Lower leg skin (tissue), 4 donors: ENCODE measurements at places on chromosomes 16 and 17. TPM values are rescaled to one million over a fixed set of nuclear protein-coding genes. Genes with fewer than 3 reads are reported as not detected.
A peak's percentile ranks its signal among the peaks of the same experiment; 100 is the strongest.

The HSD17B2 gene
- total RNA-seq, result 5.2 TPM

- no peak for DNase-seq
Observed at GRCh38 chr17:50816771-50817751, 18.3 kb upstream of the WFIKKN2 start.

The NPIPB6 gene
- total RNA-seq, result 10.2 TPM

GRCh38 chr16:11231367-11231970 lies 24.5 kb downstream of the SOCS1 start:
- no peak for DNase-seq

The KRT31 gene
- 20.1 TPM for total RNA-seq

GRCh38 chr16:29708917-29709600 lies 30.1 kb downstream of the QPRT start:
- DNase-seq, result no peak

GRCh38 chr17:42248351-42249179 lies 27.6 kb downstream of the STAT5B start:
- DNase-seq, result peak; percentile 89

DNA sequence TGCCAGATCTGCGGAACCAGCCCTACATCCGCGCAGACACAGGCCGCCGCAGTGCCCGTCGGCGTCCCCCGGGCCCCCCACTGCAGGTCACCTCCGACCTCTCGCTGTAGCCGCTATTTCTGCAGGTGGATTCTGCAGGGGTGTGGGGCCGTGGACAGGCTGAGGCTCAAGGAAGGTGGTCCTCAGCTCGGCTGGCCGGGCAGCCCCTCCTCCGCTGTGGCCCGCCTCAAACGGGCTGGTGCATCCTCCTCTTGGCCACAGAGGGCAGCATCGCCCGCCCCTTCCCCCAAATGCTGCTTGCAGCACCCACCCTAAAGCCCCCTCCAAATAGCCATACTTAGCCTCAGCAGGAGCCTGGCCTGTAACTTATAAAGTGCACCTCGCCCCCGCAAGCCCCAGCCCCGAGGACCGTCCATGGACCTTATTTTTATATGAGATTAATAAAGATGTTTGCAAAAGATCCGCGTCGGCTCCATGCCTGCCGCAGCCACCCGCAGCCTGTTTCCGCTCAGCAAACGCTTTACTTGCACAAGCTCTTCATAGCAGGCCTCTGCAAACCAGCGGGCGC lies 14.9 kb downstream of the SPATA32 start:
- DNase-seq, result no peak

- DNase-seq, result no peak
Observed at GRCh38 chr17:50637829-50638605, 3.3 kb downstream of the ABCC3 start.

- peak; percentile 54 for DNase-seq
Observed at GRCh38 chr16:29306201-29306600, 100.3 kb downstream of the NPIPB11 start.

DNA sequence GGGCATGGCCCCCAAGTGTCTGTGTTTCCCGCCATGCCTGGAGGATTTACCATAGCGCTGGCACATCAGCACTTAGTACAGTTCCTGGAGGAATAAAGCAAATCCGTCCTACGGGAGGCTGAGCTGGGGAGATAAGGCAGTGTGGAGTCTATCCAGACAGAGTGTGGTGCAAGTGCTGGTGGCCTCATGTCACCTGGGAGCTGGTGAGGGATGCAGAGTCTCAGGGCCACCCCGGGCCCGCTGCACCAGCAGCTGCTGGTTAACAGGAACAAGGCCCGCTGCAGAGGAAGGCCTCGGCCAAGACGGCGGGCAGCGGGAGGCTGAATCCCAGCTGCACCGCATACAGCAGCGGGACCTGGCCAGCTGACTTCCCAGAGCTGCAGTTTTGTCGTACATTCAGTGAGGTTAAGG lies 57.3 kb upstream of the CDC42EP4 start:
- DNase-seq, result no peak

DNA sequence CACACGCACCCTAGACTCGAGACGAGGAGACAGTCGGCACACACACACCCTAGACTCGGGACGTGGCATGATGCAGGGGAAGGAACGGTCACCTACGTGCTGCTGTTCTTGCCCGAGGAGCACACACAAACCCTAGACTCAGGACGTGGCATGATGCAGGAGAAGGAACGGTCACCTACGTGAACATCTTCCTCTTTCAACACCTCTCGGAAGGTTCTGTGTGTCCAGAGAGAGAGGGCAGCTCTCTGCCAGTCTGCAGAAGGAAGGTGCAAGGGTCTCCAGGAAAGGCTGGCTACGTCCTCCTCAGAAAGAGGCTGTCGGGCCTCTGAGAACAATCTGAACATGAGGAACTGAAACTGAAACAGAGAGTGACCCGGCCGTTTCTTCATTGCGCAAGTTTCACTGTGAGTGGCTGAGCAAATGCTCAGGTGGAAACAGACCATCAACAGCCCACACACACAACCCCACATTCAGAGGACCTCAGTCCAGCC lies 43.4 kb downstream of the ZNF276 start:
- DNase-seq, result peak; percentile 88

DNA sequence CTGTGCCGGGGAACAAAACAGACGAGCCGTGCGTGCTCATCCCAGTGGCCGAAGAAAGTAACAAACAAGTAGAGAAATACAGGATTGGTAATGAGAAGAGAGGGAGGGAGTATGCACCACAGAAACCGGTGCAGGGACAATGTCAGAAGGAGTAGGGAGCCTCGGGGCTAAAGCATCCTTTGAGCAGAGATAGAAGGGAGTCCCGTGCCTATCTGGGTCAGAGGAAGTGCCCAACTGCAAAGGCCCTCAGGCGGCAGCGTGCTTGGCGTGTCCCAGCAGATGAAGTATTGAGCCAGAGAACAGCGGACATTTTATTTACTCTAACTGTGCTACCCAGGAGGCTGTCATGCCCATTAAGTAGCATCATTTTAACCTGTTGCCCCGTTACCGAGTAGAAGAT lies 114.9 kb upstream of the CACNG5 start:
- DNase-seq, result peak; percentile 62

The TOX3 gene
- total RNA-seq, result 2.2 TPM

- no peak for DNase-seq
Observed at GRCh38 chr16:89037261-89038152, 56.1 kb upstream of the ACSF3 start.

DNA sequence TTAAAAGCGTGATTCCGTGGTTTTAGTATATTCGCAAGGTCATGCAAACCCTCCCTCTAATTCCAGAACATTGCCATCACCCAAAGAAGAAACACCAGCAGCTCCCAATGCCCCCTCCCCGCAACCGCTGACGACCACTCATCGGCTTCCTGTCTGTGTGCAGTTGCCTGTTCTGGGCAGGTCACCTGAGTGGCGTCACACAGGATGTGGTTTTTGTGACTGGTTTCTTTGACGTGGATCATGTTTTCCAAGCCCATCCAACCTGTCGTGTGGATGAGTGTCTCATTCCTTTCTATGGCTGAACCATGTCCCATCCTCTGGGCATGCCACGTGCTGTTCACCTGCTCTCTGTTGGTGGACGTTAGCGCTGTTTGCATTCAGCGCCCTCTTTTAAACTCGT lies 8.2 kb upstream of the ATP2C2 start:
- DNase-seq, result no peak

DNA sequence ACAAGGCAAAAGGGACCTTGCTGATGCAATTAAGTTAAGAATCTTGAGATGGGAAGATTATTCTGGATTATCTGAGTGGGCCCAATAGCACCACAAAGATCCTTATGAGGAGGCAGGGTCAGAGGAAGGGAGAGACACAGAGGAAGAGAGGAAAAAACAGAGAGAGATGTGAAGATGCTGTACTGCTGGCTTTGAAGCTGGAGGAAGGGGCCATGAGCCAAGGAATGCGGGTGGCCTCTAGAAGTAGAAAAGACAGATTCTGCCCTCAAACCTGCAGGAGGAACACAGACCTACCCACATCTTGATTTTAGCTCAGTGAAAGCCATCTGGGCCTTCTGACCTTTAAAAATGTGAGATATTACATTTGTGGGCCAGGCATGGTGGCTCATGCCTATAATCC lies 8.1 kb upstream of the CPSF4L start:
- DNase-seq, result no peak

DNA sequence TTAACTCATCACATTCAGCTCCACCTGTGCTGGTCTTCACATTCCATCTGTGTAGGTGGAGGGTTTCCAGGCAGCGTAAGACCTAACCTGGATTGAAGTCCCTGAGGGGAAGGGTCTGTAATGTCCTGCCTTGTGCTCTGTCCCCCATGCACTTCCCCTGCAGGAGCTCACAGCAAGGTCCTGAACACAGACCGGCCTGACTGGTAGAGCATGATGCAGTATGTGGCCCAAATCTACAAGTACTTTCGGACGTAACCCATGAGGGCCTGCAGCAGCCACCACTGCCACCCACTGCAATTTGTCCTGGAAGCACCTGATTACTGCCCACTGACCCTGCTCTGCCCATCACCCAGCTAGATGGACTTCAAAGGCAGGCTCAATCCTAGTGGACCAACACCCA lies 36.6 kb upstream of the ADORA2B start:
- peak; percentile 45 for DNase-seq

- no peak for DNase-seq
Observed at GRCh38 chr16:80163339-80163738, 377.5 kb upstream of the DYNLRB2 start.

GRCh38 chr16:52657924-52658323 lies 111.0 kb upstream of the TOX3 start:
- DNase-seq, result no peak

DNA sequence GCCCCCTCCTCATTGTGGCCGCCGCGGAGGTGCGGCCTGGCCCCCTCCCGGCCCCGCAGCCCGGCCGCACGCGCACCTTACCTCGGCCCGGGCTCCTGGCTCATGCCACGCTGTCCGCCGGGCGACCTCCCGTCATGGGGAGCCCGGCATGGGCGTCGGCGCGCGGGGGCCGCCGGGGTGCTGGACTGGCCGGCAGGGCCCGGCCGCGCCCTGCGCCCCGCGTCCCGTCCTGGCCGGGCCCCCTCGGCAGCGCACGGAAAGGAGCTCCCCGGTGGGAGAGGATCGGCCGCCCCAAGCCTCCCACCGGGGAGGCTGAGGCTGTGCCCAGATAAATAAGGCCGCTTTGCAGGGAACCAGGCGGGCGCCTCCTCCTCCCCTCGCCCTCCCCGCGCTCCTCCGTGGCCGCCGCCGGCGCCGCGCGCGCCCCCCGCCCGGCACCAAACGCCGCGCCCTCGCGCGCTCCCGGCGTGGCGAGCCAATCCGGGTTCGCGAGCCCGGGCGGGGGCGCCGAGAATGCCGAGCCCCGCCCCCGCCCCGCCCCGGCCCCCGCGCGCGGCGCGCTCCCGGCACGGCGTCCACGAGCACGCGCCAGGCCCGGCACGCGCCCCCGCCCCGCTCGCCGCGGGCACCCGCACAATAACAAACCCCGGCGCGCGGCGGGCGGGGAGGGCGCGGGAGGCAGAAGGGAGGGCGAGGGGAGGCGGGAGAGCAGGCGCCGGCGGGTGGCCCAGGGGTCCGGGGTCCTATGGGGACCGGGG lies at the start of gene FBXL16:
FBXL16 (minus strand) TSS at position 371 of the 758 bp plus-strand sequence. CDS start 8,396 bp downstream, outside the sequence.
- no peak for DNase-seq

GRCh38 chr17:35192708-35193107 lies 1.5 kb downstream of the SLC35G3 start:
- no peak for DNase-seq

DNA sequence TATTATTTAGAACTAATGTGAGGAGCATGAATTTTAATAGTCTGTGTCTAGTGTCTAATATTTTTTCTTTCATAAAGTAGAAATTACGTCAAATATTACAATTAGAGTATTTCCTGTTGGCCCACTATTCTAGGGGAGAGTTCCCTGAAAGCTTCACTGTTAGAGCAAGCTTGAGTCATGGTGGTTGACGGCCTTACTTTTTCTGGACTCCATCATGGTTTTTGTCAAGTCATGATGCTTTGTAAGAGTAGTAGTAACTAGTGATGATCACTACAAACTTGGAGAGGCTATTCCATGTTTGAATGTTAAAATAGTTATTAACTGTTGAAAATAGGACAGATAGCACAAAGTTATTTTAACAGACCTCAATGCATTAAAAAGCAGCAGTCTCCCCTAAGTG lies 1.7 kb downstream of the PSMD11 start:
- no peak for DNase-seq

- DNase-seq, result no peak
Observed at GRCh38 chr17:72516772-72517399, 396.1 kb downstream of the SOX9 start.

DNA sequence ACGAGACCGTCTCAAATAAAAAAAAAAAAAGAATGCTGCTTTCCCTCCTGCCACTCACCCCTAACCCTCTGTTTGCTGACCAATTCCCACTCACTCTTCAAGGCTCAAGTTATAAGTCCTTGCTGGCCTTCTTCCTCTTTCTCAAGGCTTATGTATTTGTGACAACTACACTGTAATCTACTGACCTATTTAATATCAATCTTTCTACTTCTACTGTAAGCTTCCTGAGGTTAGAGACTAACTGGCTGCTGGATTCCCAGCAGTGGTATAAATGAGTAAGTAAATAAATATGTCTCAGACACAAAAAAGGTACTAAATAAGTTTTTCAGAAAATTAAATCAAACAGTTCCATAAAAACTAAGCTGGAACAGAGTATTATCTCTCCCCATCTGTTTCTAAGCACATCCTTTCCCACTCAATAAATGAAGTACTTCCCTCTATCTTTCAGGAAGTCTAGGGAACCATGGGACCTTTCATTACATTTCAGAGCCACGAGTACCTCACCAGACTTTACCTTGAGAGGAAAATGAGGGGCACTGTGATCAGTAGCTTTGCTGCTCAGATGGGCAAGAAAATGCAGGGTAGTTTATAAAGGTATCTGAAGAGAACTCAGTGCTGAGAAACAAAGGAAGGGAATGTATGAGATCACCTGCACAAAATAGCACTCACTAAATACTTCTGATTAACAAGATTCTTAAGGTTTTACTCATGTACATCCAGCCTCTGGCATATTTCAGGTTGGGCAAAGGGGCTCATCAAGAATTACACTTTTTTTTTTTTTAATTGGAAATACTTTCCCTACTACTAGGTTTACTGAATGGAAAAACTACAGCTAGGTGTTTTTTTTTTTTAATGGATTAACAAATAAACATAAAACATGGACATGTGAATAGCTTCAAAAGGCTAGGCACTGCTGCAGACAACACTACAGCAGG lies 10.8 kb downstream of the SSH2 start:
- DNase-seq, result no peak

- DNase-seq, result no peak
Observed at GRCh38 chr16:49489686-49490320, 116.2 kb downstream of the C16orf78 start.
